Activated CD4-positive, CD25-positive, alpha-beta regulatory T cell (primary cell): ENCODE measurements at places on chromosomes 2 and 18.

GRCh38 chr2:173985605-173985992 is 20.4 kb upstream of the SP3 start:
- no peak for DNase-seq

- no peak for DNase-seq
These were observed 21.6 kb downstream of the INPP5D start for GRCh38 chr2:233081731-233082221.

DNA sequence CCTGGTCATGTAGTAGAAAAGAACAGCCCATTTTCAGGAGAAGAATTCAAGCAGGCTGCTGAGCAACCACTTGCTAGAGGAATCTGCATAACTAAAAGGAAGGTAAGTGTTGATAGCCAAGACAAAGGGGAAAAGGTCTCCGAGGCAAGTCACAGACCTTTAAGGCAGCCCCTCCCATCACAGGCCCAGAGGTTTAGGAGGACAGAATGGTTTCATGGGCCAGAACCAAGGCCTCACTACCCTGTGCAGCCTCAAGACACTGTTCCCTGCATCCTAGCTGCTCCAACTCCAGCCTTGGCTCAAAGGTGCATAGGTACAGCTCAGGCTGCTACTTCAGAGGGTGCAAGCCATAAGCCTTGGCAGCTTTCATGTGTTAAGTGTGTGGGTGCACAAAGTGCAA is 238.6 kb upstream of the CYP26B1 start:
- DNase-seq, result no peak

DNA sequence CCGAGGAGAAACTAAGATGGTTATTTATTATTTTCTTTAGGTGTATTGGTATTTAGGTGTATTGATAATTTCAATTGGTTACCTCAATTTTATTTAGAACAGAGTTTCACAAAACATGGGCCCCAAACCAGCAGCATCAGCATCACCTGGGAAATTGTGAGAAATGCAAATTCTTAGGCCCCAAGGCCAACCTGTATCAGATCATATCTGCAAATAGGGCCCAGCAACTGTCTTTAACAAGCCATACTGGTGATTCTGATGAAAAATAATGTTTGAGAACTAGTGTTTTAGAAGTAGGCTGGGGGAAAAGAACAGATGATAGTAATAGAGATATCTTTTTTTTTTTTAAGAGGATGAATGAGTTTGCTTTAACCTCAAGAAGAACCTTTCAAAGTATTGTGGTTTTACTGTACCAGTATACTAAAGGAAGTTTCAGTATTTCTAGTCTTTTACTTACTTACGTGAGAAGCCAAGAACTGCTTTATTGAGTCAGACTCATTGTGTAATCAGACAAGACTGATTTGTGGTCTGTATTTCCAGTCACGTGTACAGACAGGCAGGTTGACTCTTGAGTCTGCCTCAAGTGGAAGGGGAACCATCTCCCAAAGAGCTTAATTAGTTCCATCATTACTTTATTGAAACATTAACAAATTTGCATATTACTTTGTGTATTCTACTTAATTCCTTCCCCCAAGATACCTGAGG is 60.4 kb upstream of the GAREM1 start:
- DNase-seq, result no peak

GRCh38 chr2:7773362-7774360 is 856.4 kb downstream of the RNF144A start:
- no peak for DNase-seq

DNA sequence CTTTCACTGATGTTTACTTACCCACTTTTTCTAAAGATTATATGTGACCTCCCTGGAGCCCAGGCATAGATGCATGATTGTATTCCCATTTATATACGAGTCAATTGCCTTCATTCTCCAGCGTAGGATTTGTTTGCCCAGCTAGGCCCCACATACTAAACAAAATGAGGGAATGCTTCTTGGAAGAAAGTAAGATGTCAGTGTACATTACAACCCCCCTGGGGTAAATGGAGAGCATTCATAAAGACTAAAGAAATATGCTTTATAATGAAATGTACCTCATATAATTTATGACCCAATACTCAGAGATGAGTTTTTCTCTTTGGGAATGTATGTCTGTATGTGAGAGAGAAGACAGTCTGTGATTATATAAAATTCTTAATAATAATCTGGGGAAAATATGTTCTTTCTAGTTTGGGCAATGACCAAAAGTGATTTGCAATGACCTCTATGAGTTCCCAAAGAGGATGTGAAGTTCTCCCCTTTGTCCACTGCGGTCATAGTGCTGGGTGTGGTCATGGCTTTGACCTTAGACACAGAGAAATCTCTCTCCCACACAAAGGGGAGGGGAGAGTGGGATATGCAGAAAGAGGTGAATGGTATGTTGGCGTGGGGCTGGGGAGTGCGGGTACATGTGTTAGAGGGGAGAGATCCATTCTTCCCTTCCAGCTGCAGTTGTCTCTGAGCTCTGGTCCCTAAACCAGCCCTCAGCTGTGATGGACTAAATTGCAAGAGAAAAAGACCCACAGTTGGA is 175.6 kb downstream of the EN1 start:
- DNase-seq, result no peak

- no peak for DNase-seq
These were observed 282.4 kb downstream of the MEIS1 start for GRCh38 chr2:66717218-66717905.

DNA sequence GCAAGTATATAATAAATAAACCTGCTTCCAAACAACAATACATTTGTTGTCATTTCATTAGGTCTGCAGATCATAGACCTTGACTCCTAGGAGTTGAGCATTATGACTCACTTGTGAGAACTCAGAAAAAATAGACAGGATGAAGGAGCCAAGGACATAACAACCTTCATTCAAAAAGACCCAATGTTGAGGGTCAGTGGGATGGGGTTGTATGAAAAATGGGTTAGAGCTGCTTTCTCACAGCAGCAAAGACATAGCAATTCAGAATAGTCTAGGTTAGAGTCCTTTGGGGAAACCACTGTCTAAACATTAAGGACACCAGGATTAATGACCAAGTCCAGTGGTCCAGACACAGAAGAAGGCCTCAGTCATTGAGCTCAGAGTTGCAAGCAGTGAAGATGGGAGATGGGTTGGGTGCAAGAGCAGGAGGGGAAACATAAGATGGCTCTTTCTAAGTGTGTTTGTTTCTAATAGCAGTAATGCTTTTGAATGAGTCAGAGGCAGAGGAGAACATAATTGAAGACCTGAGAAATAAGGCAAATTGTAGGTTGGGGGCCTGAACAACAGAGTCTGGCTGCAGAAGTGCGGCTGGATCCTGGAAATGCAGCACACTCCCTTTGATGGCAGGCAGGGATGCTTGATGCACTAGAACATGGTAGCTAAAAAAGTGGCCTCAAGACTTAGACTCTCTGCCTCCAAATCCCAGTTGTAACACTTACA is 3.7 kb upstream of the SERPINB10 start:
- no peak for DNase-seq

DNA sequence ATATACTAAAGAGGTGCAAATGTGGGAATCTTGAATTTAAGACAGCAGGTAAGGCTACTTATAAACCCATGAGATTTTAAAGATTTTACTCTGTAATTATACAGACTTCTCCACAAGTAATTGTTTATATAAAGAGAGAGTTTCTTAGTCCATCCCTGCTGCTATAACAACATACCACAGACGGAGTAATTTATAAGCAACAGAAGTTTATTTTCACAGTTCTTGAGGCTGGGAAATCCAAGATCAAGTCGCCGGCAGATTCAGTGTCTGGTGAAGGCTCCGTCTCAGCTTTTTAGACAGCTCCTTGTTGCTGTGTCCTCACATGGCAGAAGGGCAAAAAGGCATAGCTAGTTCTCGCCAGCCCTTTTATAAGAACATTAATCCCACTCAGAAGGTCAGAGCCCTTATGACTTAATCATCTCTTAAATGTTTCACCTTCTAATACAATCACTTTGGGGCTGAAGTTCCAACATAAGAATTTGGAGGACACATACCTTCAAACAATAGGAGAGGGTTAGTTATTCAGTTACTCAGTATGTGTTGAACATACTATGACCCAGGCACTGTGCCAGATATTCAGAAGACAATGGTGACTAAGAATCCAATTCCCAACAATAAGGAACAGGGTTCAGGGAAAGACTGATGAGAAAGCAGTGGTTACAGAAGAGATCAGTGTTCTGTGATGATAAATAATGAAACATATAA is 466.0 kb downstream of the RIT2 start:
- no peak for DNase-seq

GRCh38 chr2:228545748-228546145 is 364.3 kb upstream of the SPHKAP start:
- no peak for DNase-seq

GRCh38 chr2:207503234-207503633 is 26.5 kb upstream of the CREB1 start:
- DNase-seq, result no peak

DNA sequence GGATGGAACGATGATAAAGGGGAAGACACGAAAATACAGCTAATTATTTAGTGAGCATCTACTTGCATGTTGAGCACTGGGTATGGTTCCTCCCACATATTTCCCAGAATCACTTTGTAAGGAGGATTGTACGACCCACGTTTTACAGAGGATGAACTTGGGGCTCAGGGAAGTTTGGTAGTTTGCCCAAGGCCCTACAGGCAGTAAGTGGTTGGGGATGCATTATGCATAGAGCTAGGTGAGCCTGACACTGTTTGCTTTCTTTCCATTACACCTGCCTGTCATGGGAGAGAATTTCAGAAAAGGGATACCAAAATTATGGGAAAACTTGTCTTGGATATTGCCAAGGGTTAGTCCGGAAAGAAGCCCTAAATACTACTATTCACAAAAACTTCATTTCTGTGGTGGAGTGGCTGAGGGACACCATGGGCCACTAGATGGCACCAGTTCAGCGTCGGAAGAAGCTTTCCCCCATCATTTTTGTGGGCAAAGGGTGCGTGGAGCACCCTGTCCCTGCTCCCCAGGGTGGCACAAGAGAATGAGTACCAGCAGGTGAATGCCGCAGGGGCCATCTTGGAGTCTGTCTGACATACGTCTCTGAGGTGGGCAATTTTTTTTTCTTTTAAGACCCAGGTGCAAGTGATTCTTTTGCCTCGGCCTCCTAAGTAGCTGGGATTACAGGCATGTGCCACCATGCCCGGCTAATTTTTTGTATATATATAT is 23.5 kb upstream of the C18orf32 start:
- DNase-seq, result peak; percentile 9

- DNase-seq, result no peak
These were observed 86.5 kb upstream of the EPB41L3 start for GRCh38 chr18:5630057-5630899.

DNA sequence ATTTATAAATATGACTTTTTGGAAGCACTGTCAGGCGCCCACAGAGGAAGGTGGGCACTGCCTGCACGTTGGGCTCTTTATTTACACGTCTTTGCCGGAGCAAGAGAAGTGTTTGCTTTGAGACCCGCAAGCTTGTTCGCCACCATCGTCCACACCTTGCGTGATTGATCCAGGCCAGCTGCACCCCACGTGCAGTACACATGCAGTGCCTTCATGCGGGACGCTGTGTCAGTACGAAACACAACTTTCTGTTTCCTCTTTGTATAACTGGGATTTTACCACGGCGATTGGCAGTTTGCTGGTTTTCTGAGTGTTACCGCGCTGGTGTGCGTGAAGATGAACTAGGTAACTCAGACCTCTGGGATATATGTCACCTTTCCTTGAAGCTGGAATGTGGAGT is 571.0 kb upstream of the SALL3 start:
- no peak for DNase-seq

- no peak for DNase-seq
These were observed 158.1 kb downstream of the DNAH7 start for GRCh38 chr2:195910570-195910969.

DNA sequence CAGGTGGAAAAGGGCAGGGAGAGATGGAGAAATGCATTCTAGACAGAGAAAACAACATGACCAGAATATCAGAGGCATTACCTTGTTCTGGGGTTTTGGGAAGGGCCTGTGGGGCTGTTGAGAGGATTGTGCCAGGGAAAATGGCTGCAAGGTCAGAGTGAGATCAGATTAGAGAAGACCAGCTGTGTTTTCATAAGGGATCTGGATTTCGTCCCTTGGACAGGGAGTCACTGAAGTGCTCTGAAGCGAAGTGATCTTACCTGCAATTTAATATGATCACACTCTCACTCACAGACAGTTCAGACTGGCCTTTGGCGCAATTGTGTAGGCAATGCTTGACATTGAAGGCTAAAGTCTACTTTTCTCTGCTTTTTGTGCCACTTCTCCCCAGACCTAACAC is 20.3 kb upstream of the REG3G start:
- no peak for DNase-seq

GRCh38 chr2:143160732-143161707 is 31.8 kb downstream of the ARHGAP15 start:
- no peak for DNase-seq
